ENCODE measurements at places on chromosomes 7 and 10. TPM values are rescaled to one million over a fixed set of nuclear protein-coding genes. Genes with fewer than 3 reads are reported as not detected.
A peak's percentile ranks its signal among the peaks of the same experiment; 100 is the strongest.

- peaks cover 17% of the 10 kb centered on the region for H3K4me1 ChIP-seq
- no peak overlapping the region for H3K4me3 ChIP-seq
- no peak overlapping the region for H3K27ac ChIP-seq
- H3K36me3 ChIP-seq = no peaks in the 10 kb centered on the region
- DNase-seq = peak; percentile 65
Observed at GRCh38 chr7:77674878-77675277, 21.4 kb upstream of the RSBN1L start.

GRCh38 chr7:79287981-79288380 lies 165.5 kb downstream of the MAGI2 start:
- H3K4me3 ChIP-seq = no peak overlapping the region
- H3K27me3 ChIP-seq = no peaks in the 10 kb centered on the region
- H3K27ac ChIP-seq = no peak overlapping the region
- DNase-seq = no peak

GRCh38 chr10:28359334-28359733 lies 56.5 kb upstream of the MPP7 start:
- H3K4me1 ChIP-seq = no peaks in the 10 kb centered on the region
- H3K27me3 ChIP-seq = peaks cover 9% of the 10 kb centered on the region
- H3K4me3 ChIP-seq = no peak overlapping the region
- H3K27ac ChIP-seq = no peak overlapping the region

- no peaks in the 10 kb centered on the region for H3K27me3 ChIP-seq
- H3K27ac ChIP-seq = no peak overlapping the region
- no peaks in the 10 kb centered on the region for H3K4me1 ChIP-seq
- DNase-seq = no peak
Observed at GRCh38 chr10:17428351-17429097, 25.9 kb downstream of the ST8SIA6 start.

Gene PAOX
- 5.7 TPM for total RNA-seq

DNA sequence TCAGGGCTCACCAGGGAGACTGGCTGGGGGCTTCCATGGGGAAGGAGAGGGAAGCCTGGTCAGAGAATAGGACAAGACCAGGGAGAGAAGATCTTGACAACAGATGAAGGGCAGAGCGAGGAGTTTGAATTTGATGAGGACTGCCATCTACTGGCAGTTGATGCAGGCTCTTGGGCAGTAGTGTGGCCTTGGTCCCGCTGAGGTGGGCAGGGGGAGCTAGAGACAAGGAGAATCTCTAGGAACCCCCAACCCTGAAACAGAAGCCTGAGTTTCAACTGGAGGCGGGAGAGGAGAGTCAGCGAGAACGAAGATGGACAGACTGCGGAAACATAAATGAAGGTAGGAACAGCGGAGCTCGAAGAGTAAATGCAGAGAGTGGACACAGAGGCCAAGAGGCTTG lies 81.0 kb downstream of the PPP1R3C start:
- DNase-seq = peak; percentile 3
- no peaks in the 10 kb centered on the region for H3K36me3 ChIP-seq
- H3K4me1 ChIP-seq = no peaks in the 10 kb centered on the region

DNA sequence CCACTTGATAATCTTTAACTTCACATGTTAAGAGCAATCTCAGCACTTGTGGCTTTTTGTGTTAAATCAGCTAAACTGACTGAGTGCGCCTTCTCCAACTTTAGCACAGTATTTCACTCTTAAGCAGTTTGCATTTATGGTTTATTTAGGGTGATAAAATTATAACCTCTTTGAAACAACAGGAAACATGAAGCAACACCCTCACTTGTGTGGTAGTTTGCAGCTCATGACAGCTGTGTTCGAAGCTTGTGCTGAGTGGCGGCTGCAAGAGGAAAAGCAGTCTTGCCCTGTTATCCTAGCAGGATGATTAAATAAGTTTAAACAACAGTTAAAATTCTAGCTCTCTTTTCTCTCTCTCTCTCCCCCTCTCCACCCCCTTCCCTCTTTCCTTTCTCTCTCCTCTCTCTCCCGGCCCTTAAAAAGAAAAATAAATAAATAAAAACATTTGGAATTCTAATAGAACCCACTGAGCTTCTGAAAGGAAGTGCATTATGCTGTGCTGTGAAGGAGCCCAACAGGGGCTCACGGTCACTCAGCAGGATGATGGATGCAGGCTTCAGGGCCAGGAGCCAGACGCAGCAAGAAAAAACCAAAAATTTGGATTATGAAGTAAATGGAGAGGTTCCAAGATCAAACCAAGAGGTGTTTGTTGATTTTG lies 25.2 kb downstream of the OGDH start:
- H3K4me1 ChIP-seq = peaks cover 36% of the 10 kb centered on the region
- no peak for DNase-seq
- H3K27ac ChIP-seq = no peak overlapping the region
- peaks cover 24% of the 10 kb centered on the region for H3K36me3 ChIP-seq

DNA sequence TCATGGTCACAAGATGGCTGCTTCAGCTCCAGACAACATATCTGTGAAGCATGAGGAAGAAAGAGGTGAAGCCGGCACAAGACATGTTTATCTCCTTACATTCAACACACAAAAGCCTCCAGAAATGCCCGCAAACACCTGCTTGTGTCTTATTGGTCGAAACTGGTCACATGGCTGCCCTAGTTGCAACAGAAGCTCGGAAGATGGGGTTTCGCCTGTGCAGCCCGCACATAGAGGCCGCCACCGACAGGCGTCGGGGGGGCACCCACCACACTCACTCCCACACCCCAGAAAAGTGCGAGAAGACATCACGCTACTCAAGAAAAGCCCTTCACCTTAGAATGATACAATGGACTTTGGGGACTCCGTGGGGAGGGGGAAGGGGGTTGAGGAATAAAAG lies 63.0 kb upstream of the MGMT start:
- H3K27ac ChIP-seq = no peak overlapping the region
- peaks cover 43% of the 10 kb centered on the region for H3K27me3 ChIP-seq
- H3K4me3 ChIP-seq = no peak overlapping the region
- H3K36me3 ChIP-seq = no peaks in the 10 kb centered on the region

DNA sequence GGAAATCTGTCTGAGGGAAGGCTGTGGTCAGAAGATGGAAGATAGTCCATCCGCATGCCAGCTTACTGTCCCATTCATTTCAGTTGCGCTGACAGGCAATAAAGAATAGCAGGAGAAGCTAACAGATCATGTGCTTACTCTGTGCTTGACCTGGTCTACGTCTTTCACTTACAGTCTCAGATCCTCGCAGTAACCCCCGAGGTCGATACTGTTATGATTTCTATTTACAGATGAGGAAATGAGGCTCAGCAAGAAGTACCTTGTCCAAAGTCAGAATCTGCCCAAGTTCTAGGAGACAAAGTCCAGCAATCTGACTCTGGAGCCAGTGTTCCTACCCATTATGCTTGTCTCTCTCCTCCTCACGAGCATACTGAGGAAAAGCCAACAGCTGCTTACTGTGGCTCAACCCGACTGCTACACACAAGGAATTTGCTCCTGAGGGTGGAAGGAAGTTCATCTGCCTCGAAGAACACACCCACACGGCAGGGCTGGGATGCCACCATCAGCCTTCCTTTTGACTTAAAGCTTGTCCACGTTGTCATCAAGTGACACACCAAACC lies 74.2 kb downstream of the MINPP1 start:
- H3K36me3 ChIP-seq = no peaks in the 10 kb centered on the region
- no peak overlapping the region for H3K27ac ChIP-seq
- no peak for DNase-seq
- H3K27me3 ChIP-seq = no peaks in the 10 kb centered on the region
- H3K4me3 ChIP-seq = no peak overlapping the region

DNA sequence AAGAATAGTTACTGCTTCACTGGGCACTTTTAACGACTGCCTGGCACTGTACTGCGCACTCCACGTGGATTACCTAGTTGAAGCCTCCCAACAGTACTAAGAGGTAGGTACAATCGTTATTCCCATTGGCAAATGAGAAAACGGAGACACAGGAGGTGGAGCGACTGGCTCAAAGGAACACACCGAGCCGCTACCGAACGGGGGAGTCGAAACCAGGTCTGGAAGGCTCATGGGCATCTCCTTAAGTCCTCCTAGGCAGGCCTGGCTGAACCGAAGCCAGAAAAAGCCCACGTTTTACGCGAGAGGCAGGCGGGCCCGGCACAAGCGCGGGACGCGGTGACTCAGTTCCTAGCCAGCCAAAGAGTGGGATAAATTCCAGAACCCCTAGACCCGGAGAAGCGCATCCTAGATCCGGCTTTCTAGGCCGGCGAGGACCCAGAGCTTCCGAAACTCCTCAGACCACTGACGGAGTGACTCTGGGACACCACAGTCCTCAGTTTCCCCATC lies 472 bp downstream of the PDAP1 start:
- H3K36me3 ChIP-seq = peaks cover 34% of the 10 kb centered on the region
- peak overlapping the region; percentile 97 for H3K27ac ChIP-seq
- peak; percentile 43 for DNase-seq
- peaks cover 25% of the 10 kb centered on the region for H3K4me1 ChIP-seq
- H3K27me3 ChIP-seq = no peaks in the 10 kb centered on the region
- H3K4me3 ChIP-seq = peak overlapping the region; percentile 99

Gene EPO
- total RNA-seq = 0.30 TPM

DNA sequence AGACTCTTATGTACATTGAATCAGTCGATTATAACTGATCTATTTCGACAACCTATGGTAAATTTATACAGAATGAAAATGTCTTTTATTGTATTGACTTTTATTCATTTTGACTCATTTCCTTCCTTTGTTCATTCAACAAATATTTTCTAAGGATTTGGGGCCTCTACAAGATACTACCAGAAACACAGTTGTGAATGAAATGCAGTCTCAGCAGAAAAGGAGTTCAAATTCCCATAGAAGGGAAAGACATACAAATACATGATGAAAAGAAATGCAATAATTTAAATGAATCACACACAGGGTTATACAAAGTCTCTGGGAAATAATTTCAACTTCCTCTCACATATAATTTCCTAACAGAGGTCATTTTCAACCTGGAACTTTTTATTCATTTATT lies 134.0 kb upstream of the SEMA3A start:
- H3K27me3 ChIP-seq = no peaks in the 10 kb centered on the region
- H3K4me3 ChIP-seq = no peak overlapping the region
- H3K27ac ChIP-seq = no peak overlapping the region
- no peaks in the 10 kb centered on the region for H3K4me1 ChIP-seq
- H3K36me3 ChIP-seq = no peaks in the 10 kb centered on the region
- DNase-seq = no peak

DNA sequence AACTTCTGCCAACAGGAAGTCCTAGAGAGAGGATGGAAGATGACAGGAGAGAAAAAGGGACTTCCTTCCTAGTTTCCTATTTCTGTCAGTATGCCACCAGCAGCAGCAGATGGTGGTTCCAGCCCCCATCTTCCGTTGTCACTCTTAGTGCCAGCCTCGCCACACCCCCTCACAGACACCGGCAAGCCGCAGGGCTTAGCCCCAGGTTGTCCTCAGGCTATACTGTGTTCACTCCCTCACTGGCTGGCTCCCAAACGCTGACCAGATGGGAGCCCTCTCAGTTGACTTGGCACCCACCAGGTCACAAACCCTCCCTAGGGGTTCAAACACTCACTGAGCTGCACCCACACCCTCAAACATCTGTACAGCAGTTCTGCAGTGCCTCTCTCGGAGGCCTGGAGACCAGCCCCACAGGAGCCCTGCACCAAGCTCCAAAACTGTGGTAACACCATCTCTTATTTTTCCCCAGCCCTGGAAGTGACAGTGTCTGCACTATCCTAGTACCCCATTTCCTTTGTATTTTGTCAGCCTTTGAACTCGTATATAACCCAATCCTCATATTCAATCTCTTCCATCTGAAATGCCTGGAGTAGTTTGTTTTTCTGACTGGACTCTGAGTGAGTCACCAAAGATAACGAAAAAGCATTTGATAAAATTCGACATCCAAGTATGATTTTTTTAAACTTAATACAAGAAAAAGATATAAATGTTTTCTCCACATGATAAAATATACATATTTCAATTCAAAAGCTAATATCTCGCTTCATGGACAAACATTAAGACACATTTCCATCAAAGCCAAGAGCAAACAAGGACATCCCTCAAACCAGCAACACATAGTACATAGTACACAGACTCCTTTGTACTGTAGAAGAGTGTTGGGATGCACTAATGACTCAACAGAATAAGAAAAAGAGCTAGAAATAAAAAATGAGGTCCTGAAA lies 34.5 kb downstream of the SMURF1 start:
- no peak overlapping the region for H3K4me3 ChIP-seq
- H3K27ac ChIP-seq = peak overlapping the region; percentile 52
- H3K27me3 ChIP-seq = no peaks in the 10 kb centered on the region
- H3K4me1 ChIP-seq = peaks cover 95% of the 10 kb centered on the region
- peak; percentile 59 for DNase-seq

GRCh38 chr10:127694580-127695193 lies 42.3 kb upstream of the FOXI2 start:
- H3K27me3 ChIP-seq = peaks cover 23% of the 10 kb centered on the region
- no peak for DNase-seq
- H3K4me1 ChIP-seq = no peaks in the 10 kb centered on the region
- no peaks in the 10 kb centered on the region for H3K36me3 ChIP-seq
- H3K27ac ChIP-seq = no peak overlapping the region

DNA sequence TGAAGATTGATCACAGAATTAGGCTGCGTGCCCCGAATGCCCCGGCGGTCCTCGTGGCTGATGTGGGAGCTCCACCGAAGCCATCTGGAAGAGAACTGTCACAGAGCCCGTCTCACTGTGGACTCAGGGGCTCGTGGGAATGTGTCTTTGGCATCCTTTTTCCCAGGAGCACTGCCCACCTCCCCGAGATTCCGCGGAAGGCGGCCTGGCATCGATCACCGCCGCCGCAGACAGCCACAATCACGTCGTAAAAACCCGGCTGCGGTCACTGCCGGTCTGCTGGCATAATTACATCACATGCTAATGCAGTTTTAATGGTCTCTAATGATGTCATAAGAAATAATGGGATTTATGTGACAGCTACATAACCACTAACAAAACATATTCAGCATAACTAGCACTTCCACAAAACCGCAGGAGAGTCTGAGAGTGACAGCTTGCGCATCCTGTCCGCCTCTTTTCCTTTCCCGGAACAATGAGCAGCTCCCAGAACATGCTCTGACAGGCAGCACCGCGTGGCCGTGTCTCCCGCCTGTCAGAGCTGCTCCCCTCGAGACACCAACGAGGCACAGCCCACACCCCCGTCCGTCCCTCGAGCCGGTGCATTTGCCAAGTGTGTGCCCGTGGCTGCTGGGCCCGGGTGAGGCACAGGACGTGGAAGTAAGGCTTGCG lies 490.0 kb downstream of the PTPRN2 start:
- no peak for DNase-seq
- no peak overlapping the region for H3K4me3 ChIP-seq
- H3K36me3 ChIP-seq = no peaks in the 10 kb centered on the region

GRCh38 chr10:47449979-47450378 lies 33.9 kb downstream of the ANXA8 start:
- no peaks in the 10 kb centered on the region for H3K4me1 ChIP-seq
- H3K36me3 ChIP-seq = no peaks in the 10 kb centered on the region
- no peak overlapping the region for H3K4me3 ChIP-seq
- no peak overlapping the region for H3K27ac ChIP-seq
- peak; percentile 53 for DNase-seq

- H3K36me3 ChIP-seq = no peaks in the 10 kb centered on the region
- no peak overlapping the region for H3K4me3 ChIP-seq
- no peaks in the 10 kb centered on the region for H3K4me1 ChIP-seq
- H3K27me3 ChIP-seq = peaks cover 69% of the 10 kb centered on the region
Observed at GRCh38 chr10:35690534-35690933, 48.4 kb upstream of the FZD8 start.

Gene ATRNL1
- not detected for total RNA-seq
